ENCODE measurements at places on chromosomes 5 and 9.

GRCh38 chr5:74575741-74576538 lies 64.6 kb downstream of the ENC1 start:
- DNase-seq: no peak

GRCh38 chr9:18143073-18143745 lies 330.7 kb upstream of the ADAMTSL1 start:
- no peak for DNase-seq

- no peak for DNase-seq
These were observed 8.5 kb upstream of the ZFP62 start for GRCh38 chr5:180869587-180869986.

GRCh38 chr9:130897848-130898551 lies 1.4 kb upstream of the QRFP start:
- no peak for DNase-seq

GRCh38 chr9:126956917-126957686 lies 42.5 kb downstream of the RALGPS1 start:
- no peak for DNase-seq

GRCh38 chr5:56059854-56060253 lies 65.1 kb upstream of the IL6ST start:
- DNase-seq: no peak

- DNase-seq: no peak
These were observed 275.4 kb downstream of the CDH12 start for GRCh38 chr5:22577711-22578110.

- DNase-seq: no peak
These were observed 20.3 kb downstream of the DCP2 start for GRCh38 chr5:112996830-112997374.

DNA sequence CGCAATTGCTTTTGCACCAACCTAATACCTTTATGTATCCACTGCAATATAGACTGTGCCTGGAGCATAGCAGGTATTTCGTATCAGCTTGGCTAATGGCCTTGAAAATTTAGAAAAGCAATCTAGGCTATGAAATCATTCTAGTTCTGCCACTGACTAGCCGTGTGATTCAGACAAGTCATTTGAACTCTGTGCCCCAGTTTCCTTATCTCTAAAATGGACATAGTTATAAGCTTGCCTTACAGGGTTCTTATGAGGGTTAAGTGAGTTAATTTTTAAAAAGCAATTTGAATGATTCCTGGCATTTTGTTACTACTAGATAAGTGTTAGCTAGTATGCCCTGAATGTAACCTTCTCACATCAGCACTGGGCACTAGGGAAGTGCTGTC lies 80.5 kb upstream of the PUM3 start:
- no peak for DNase-seq

DNA sequence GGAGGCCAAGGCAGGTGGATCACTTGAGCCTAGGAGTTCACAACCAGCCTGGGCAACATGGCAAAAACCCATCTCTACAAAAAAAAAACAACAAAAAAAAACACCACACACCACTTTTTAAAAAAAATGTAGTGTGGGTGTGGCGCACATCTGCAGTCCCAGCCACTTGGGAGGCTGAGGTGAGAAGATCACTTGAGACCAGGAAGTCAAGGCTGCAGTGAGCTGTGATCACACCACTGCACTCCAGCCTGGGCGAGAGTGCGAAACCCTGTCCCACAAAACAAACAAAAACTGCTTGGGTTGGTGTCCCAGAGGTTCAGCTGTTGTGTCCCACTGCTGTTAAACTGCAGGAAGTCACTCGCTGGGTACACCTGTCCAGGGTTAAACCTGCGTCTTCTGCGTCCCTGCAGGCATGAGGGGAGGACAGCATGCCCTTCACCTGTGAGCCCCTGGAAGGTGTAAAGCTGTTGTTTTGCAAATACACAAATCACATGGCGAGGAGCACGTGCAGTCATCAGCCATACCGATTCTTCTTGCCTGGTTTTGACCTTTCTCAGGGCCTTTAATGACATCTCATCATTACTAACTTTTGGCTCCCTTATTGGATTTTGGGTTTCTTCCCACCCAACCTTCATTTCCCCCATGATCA lies 29.3 kb upstream of the CLPTM1L start:
- DNase-seq: no peak

DNA sequence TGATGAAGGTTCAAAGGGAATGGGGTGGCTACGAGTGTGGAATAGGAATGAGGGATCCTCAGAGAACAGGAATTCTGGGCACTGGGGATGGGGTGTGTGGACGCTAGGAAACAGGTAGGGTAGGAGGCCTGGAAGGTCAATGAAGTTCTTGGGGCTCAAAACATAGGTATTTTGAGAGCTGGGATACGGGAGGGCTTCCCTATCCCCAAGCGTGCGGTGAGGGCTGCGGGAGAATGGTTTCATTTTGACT lies 718 bp downstream of the QSOX2 start:
- no peak for DNase-seq

- no peak for DNase-seq
These were observed 21.4 kb downstream of the FREM1 start for GRCh38 chr9:14888875-14889274.

GRCh38 chr5:159750226-159750625 lies 166.1 kb upstream of the ADRA1B start:
- no peak for DNase-seq

- no peak for DNase-seq
These were observed 18.0 kb upstream of the GABBR2 start for GRCh38 chr9:98726735-98727134.

GRCh38 chr9:134683714-134684374 lies 42.2 kb downstream of the COL5A1 start:
- DNase-seq: no peak

- no peak for DNase-seq
These were observed 40.3 kb downstream of the CSF1R start for GRCh38 chr5:150046031-150046430.

- DNase-seq: no peak
These were observed 99.3 kb downstream of the CDK5RAP2 start for GRCh38 chr9:120480707-120481106.

DNA sequence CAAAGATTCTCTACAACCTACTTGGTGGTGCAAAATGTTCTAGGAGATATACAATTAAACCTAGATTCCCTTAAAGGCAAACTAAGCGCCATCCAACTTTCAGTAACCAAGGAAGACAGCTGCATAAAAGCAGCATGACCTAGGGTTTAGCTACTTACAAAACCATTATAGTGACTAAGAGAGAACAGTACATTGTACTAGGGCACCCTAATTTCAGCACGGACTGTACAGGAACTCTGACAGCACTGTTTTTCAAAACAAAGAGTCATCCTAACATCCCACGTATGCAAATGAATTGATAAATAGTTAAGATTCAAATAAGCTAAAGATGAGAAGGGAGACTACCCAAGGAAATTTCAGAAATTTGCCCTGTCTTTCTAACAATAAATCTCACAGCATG lies 30.0 kb downstream of the STRBP start:
- no peak for DNase-seq

GRCh38 chr5:14234204-14234603 lies 91.1 kb downstream of the TRIO start:
- DNase-seq: no peak

DNA sequence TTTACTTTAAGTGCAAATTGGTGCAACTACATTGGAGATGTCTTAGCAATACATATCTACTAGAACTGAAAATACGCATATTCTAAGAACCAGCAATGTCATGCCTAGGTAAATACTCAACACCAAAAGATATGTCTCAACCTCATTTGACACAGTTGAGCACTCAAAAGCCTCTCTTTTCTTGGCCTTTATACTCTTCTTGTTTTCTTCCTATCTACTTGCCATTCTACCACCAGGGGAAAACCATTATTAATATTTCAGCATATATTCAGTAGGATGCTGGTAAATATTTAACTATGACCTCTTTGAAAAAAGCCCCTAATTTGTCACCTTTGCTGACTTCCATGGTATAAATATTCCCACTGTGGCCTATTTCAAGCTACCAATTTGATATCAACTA lies 443.8 kb downstream of the LRRC70 start:
- DNase-seq: no peak

DNA sequence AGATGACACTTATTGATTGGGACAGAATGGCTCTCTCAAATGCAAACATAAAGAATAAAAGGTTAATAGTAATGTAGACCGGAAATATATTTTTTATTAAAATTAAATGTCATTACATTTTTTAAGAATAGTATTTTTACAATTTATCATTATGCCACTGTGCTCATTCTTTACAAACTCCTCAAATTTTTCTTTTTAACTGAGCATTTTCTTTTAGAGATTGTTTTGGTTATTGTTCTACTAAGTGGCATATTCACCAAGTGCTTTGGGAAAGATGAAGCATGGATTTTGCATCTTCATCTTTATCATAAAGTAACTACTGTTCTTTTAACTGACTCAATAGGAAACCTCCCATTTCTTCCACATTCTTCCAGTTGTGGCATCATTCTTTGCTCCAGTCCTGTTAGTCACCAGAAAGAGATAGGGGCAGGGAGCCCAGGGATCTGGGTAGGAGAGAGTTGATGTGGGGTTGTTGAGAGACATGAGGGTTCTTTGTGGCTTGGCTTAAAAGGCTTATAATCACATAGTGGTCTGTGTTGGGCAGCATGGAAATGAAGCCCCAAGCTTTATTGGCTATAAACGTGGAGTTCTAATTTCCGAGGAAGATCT lies 69.8 kb downstream of the SYK start:
- no peak for DNase-seq

DNA sequence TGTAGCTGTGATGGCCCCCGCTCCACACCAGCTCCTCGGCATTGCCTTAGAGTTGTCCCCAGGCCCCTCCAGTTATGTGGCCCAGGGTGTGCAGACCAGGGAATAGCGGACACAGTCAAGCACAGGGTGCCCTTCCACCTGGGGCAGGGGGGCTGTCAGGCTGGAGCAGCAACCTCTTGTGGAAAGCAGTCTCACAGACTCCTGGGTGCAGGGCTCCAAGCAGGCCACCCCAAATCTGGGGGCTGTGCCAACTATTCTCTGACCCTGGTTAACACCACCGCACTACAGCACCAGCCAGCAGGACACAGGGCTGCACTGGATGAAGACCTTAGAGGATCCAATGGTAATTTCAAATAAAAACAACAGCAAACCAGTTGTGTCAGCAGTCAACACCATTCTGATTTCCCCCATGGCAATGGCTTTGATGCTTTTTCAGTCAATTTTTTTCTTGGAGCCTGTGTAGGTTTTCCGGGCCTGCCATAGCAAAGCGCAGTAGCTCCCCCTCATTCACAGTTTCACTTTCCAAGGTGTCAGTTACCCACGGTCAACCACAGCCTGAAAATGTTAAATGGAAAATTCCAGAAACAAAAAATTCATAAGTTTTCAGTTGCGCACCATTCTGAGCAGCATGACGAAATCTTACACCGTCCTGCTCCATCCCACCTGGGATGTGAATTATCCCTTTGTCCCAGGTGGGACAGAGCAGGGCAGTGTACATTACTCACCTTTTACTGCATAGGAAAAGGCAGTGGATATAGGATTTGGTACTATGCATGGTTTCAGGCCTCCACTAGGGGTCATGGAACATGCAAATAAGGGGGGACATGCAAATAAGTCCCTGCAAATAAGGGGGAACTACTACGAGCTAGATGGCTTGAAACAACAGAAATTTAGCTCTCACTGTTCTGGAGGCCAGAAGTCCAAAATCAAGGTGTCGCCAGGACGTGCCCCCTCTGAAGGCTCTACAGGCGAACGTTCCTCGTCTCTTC lies 49.0 kb downstream of the C5orf15 start:
- DNase-seq: no peak

- no peak for DNase-seq
These were observed 360.2 kb downstream of the DEPDC1B start for GRCh38 chr5:60339691-60340201.

DNA sequence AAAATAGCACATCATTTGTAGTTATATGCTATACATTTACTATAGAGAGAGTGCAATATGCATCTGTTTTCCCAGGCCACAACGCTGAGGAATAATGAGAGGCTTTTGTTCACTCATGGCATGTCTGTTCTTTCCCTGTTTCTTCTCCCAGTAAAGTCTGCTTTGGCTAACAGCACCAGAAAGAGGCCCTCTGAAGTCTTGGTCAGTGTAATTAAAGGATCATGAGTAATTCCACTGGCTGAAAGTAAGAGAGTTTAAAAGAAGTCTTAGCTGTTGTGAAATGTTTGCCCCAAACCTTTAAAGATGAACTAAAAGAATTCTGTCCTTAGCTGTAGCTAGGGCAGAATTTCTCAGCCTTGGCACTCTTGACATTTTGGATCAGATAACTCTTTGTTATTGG lies 228.8 kb downstream of the TLE4 start:
- DNase-seq: no peak

GRCh38 chr9:116223926-116224325 lies 70.3 kb downstream of the PAPPA start:
- DNase-seq: no peak

DNA sequence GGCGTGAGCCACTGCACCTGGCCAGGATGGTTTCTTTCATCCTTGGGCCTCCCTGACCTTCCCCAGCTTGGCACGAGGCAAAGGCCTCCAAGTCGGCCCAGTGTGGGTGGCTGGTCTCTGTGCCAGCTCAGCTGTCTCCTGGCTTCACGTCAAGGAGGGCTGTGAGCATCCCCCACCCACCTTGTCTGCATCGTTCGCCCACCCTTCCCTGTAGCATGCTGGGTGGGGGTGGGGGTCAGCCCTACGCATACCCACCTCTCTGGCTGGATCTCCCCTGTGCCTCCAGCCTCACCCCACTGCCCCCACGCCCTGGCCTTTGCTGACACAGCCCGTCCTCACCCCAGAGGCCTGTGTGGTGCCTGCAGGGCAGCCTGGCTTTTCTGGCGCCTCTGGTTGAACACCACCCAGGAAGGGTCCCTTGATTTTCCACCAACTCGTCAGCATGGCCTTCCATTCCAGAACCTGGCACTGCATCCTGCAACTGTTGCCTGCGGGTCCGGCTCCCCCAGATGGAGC lies 8.8 kb upstream of the WDR5 start:
- no peak for DNase-seq

DNA sequence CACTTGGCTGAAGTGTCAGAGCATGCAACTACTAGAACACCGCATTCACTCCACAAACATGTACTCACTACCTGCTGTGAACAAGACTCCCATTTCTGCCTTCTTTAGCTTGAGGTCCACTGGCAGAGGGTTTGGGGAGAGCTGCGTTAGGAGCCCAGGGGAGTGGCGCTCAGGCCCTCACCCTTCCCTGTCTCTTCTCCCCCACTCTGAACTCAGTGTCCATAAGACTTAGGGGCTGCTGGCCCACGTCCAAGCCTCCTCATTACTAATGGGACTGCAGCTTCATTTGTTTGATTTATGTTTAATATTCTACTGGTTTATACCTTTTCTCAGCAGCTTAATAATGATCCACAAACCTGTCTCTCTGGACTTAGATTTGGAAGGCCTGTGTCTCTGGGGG lies 70.9 kb downstream of the HSPA4 start:
- DNase-seq: no peak

GRCh38 chr9:114735704-114736103 lies 53.7 kb upstream of the TEX48 start:
- DNase-seq: no peak

DNA sequence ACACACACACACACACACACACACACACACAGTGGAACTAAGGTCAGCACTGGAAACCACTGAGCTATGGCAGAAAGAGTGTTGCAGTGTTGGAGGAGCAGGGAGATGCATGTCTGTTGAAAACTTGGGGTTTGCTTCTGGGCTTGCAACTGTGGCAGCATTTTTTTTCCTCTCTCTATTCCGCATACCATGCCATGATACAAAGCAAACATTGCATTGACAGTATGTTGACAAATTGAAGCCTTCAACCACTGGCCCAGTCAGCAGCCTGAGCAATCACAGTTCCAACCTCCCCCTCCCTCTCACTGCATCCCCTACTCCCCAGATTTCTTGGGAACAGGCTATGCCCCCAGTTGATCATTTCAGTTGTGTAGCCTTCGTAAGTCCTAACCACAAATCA lies 478.1 kb upstream of the WWC1 start:
- DNase-seq: no peak

Measured in hematopoietic multipotent progenitor cell treated with erythropoietin and hydrocortisone succinate and interleukin-3 and kit ligand, for 17 days (in vitro differentiated cells).